ENCODE measurements at places on chromosomes 4 and X.

GRCh38 chr4:52037689-52038102, 403 bp downstream of the SGCB start:
- no peak for DNase-seq

DNA sequence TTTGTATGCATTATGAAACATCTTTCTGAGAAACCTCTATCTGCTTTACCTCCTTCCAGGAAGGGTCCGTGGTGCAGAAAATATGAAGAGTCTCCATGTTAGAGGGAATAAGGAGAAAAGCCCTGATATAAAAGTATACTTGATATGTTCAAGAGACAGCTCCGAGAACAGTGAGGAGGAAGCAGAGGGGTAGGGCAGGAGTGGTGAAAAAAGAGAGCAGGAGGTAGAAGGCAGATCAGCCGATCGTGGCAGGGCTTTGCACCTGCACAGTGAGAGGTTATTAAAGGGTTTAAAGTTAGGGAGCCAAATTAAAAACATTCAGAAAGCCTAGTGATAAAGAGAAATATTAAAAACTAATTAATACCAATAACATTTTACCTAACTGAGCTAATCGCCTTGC, 419.7 kb downstream of the FAT4 start:
- DNase-seq = no peak

DNA sequence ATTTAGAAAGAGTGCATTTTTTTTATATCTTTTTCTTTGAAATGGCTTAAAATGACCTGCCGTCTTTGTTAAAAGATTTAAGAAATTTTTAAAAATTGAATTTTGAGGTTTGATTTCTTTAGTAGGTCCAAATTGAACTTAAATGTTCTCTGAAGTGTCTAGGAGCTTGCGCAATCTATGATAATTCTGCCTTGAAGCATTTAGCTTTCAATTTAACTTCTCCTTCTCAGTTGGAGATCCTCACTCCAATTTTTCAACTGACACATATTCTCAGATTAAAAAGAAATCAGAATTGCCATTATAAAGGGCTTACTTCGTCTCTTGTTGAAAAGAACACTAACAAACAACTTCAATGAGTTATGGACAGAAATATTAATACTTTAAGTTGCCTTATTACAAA, 273.5 kb downstream of the TMA16 start:
- no peak for DNase-seq

GRCh38 chr4:10079256-10079655, 37.3 kb downstream of the WDR1 start:
- no peak for DNase-seq

DNA sequence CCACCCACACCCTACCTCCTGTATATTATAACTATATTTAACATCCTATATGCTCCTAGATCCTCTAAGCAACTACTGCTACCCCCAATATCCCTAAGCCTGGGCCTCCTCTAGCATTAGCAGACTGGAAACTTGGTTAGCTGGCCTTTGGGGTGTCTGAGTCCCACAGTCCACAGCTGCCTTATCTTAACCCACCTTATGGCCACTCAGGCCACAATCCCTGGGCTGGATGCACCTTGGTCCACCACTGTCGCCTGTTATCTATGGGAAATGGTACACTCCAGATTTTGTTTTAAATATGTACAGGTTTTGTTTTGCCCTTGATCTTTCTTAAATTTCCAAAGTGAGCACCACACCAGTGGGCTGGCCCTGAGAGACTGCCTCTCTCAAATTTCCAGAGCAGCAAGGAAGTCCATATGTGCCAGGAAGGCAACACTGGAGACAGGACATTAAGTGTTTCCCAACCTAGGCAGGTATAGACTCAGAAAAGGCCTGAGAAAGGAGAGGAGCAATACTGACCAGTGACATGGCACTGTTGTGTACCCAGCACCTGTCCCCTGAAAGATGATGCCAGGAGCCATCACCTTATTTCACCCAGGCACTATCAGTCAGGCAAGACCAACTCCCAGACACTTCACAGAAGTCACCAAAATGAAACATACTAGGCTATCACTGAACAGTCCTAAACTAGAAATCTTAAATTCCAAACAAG, 921 bp downstream of the PFKFB1 start:
- no peak for DNase-seq

GRCh38 chrX:130702867-130703707, 199.9 kb downstream of the ENOX2 start:
- DNase-seq = no peak

DNA sequence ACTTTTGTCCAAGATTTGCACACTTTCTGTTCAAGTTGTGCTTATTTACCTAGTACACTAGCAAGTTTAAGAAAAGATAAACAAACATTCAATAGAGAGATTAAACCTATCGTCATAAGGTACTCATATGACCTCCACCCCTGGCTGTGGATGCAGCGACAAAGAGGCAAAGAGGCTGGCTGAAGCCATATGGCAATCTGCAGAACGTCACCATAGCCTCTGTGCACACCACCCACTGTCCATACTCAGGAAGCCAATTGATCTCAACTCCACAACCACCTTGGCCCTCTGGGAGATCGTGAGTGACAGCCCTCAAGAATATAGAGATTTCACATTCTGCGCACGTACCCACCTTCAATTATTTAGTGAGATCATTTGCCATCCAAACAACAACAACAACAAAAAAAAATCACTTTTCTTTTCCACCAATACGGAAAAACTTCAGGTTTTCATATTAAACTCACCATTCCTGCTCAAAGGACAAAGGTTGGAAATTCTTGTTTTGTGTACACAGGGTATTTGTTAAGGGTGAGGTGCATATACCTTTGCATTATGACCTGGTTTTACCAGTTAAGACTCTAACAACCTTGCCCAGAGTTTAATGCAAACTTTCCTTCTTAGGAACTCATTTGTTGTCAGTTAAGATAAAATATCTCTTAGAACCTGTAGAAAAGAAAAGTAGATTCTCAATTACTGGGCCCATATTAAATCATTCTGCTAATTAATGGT, 243.0 kb upstream of the FSTL5 start:
- no peak for DNase-seq

DNA sequence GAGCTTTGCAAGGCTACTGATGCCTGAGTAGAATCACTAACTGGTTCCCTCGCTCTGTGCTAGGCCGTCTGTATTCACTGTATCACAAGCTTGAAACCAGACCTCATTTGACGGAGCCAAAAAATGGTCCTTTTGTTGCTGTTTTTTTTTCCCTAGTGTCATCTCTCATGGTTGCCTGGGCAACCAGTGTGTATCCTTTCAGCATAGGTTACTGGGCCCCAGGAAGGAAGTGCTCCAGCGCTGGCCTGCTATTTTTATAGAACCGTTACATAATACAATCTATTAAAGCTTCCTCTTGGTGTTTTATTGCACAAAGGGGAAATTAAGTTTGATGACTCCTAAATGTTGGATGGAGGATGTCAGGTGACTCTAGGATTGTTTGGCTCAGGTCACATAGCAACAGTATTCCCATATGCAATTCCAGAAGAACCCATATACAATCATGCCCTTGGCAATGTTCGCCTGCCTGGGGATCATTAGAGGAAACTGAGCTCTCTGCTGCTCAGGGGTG, 220.4 kb downstream of the SPRY1 start:
- DNase-seq = peak; percentile 2

DNA sequence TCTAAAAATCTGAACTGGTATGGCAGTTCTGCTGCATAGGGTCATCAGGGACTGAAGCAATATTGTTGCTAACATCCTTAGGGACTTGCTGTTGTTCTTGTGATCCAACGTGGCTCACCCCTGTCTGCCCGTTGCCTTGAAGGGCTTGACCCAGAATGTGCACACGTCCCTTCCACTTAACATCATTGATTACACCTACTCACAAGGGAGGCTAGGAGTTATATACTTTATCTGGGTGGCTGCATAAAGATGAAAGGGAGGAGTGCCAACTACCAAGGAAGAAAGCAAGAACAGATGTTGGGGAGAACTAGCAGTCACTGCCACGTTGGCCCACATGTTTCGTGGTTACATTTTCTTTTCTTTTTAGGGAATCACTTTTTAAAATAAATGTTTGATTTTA, 34.0 kb downstream of the SLC9A6 start:
- DNase-seq = no peak

GRCh38 chrX:132776486-132777210, 181.8 kb downstream of the HS6ST2 start:
- no peak for DNase-seq

GRCh38 chr4:143443728-143444127, 69.8 kb upstream of the SMARCA5 start:
- no peak for DNase-seq

DNA sequence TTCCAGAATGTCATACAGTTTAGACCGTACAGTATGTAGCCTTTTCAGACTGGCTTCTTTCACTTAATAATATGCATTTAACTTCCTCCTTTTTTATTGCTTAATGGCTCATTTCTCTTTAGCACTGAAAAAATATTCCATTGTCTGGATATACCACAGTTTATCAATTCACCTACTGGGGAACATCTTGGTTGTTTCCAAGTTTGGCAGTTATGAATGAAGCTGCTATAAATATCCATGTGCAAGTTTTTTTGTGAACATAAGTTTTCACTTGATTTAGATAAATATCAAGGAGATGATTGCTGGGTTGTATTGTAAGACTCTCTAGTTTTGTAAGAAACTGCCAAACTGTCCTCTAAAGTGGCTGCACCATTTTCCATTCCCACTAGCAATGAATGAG, 375.5 kb downstream of the PCDH18 start:
- DNase-seq = no peak

GRCh38 chr4:80043541-80043940, 29.5 kb downstream of the ANTXR2 start:
- DNase-seq = no peak
